Kidney glomerular epithelial cell (primary cell): ENCODE measurements at places on chromosomes 2 and 18.

GRCh38 chr2:106280224-106280623 is 86.1 kb upstream of the UXS1 start:
- DNase-seq, result no peak

GRCh38 chr2:218811382-218811781 is 20.2 kb downstream of the PRKAG3 start:
- DNase-seq, result no peak

- DNase-seq, result peak; percentile 35
Measured at GRCh38 chr2:162073888-162074631, at the start of gene DPP4. Gene DPP4, minus strand, starts transcription at chr2:162074215. Its CDS starts 234 bp downstream, at chr2:162073981.

- peak; percentile 78 for DNase-seq
Measured at GRCh38 chr18:78242806-78243205, 736.8 kb upstream of the SALL3 start.

DNA sequence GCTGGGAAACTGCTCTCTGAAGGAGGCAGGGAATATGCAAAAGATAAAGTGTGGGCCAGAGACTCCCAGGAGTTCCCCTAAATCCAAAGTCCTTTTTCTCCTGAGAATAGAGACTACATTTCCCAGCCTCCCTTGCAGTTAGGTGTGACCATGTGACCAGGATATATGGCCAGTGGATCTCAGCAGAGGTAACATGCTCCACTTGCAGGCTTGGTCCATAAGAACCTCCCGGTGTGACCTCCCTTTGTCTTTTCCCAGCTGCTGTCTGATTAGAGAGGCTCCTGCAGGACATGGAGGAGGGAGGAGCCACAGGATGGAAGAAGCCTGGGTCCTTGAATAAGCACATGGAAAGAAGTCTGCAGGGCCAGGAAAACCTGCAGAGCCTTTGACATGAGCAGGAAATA is 76.2 kb downstream of the TGFA start:
- no peak for DNase-seq

- no peak for DNase-seq
Measured at GRCh38 chr2:6418291-6418690, 447.4 kb downstream of the CMPK2 start.

DNA sequence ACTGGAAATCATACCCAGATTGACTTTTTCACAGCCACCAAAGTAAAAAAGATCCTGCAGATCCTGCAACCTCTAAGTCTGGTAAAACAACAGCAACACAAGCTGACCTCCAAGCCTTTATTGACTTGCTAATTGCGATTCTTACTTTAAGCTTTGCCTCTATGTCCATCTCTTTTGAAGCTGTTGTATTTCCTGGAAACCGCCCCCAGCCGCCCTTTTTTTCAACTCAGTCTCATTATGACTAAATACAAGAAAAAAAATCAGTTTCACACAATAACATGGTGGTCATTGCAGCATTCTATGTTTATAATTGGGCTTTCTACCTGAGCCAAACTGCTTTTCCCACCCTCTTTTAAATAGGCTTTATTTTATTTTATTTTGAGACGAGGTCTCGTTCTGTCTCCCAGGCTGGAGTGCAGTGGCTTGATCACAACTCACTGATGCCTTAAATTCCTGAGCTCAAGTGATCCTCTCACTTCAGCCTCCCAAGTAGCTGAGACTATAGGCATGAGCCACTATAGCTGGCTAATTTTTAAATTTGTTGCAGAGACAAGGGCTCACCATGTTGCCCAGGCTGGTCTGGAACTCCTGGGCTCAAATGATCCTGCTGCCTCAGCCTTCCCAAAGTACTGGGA is 76.2 kb downstream of the MOGAT1 start:
- no peak for DNase-seq

DNA sequence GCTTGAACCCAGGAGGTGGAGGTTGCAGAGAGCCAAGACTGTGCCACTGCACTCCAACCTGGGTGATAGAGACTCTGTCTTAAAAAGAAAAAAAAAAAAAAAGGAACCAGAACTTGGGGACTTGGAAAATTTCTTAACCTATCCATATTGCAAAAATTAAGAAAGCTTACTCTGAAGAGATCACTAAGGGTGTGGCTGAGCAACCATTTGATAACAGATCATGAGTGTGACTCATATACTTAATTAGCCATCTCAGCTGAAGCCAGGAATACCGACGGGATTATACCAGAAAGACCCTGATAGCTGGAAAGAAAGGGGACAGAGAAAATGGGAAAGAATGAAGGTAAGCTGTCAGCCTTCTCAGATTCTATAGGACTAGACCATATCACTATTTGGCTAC is 7.1 kb upstream of the ADD2 start:
- no peak for DNase-seq

DNA sequence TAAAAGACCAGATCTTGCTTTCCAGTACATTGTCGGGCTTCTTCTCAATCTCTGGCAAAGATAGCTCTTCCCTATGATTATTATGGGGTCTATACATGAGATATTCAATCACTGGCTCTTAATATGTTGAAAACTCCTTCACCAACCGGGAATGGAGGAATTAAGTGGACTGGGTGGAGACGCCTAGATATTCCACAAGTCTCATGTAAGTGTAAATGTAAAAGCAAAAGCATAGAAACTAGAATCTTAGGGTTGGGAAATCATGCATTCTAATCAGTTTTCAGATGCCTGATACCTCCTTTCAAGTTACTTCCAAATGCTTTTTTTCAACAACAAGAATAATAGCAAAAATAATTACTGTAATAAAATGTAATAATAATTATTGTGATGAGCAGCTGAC is 38.0 kb downstream of the DPP4 start:
- DNase-seq, result no peak

DNA sequence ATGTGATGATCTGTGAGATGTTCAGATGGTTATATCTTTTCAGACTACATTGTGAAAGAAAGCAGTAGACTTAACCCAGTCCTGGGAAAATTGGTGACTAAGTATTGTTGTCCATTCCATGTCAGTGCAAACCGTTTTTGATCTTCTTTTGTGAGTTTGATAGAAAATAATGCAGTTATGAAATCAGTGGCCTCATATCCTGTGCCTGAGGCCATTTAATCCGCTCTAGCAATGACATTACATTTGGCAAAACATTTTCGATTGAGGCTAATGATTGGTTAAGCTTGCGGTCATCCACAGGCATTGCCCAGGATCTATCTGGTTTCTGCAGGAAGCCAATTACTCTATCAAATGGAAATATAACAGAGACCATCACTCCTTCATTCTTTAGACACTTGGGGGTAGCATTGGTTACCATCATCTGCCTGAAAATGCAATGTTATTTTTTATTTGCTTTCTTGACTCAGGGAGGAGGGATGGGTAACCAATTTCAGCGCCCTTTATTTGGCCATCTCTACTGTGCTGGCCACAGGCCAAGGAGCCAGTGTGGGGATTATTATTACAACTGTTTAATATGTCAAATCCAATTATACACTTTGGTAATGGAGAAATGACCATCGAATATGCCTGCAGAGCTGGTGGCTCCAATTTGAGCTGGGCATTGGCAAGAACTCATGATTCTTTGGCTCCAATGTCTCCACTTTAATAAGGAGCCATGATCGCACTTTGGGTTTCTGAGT is 33.6 kb downstream of the TRIB2 start:
- DNase-seq, result no peak

GRCh38 chr2:130930740-130931659 is 94.3 kb downstream of the ARHGEF4 start:
- DNase-seq, result no peak

DNA sequence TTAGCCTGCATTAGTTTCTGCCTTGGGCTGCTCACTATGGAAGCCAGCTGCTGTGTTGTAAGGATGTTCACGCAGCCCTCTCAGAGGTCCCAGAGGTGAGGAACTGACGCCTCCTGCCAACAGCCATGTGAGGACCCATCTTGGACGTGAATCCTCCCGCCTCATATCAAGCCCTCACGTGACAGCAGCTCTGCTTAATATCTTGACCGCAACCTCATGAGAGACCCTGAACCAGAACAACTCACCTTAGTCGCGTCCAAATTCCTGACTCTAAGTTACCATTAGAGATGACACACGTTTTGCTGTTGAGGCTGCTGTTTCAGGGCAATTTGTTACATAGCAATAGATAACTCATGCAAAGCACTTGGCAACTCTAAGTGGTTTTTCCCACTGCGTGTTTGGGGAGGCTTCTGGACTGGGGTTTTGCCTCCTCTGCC is 97.7 kb downstream of the TMEM17 start:
- DNase-seq, result no peak

- no peak for DNase-seq
Measured at GRCh38 chr18:12330766-12331165, 22.7 kb downstream of the TUBB6 start.

- DNase-seq, result peak; percentile 65
Measured at GRCh38 chr2:14635391-14635871, 2.9 kb downstream of the LRATD1 start.

DNA sequence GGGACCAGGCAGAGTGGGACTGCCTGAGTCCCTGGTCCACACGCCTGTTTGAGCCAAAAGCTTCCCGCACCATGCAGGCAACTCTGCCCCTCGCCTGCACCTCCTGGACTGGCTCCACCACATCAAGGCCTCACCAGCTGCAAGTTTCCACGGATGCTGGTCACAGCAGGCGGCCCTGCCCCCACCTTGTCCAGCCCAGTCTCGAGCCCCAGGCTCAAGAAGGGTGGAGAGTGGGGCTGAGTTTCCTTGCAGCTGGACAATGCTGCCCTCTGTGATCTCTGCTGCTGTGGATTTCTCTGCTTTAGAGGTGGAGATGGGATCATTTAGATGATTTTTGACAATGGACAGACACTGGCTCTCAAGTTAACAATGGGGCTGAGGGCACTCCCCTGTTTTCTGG is 74.9 kb downstream of the MTCL1 start:
- DNase-seq, result no peak

DNA sequence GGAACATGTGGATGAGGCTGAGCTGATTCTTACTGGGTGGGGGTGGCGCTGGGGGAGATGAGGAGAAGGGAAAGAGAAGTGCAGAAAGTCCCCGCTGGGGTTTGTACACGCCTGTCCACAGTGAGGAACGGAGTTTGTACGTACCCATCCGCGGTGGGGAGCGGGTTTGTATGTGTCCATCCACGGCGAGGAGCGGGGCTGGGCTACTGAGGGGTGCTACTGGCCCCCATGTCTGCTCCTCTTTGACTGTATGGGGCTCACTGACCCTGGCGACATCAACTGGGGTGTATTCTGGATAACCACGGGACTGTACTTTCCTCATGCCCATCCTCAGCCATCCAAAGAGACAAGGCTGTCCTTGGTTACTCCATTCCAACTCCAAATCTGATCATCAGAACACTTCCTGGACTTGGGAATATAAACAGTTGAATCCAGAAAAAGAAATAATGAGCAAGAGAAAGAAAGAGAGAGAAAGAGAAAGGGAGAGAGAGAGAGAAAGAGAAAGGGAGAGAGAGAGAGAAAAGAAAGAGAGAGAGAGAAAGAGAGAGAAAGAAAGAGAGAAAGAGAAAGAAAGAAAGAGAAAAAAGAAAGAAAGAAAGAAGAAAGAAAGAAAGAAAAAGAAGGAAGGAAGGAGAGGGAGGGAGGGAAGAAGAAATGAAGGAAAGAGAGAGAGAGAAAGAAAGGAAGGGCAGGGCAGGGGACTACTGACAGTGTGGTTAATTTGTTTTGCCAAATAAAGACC is 21.0 kb downstream of the MAL start:
- no peak for DNase-seq

DNA sequence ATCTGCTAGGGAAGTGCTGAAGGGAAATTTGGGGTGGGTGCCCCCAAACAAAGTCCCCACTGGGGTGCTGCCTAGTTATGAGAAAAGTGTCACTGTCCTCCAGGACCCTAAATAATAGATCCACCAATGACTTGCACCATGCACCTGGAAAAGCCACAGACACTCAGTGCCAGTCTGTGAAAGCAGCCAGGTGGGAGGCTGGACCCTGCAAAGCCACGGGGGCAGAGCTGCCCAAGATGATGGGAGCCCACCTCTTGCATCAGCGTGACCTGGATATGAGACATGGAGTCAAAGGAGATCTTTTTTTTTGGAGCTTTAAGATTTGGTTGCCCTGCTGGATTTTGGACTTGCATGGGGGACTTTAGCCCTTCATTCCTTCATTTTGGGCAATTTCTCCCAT is 431.6 kb downstream of the ERBB4 start:
- no peak for DNase-seq

- peak; percentile 60 for DNase-seq
Measured at GRCh38 chr2:197803033-197803444, 1.4 kb upstream of the PLCL1 start.

GRCh38 chr2:221610675-221611074 is 38.6 kb upstream of the EPHA4 start:
- no peak for DNase-seq

- DNase-seq, result peak; percentile 97
Measured at GRCh38 chr2:25078170-25079049, 36.5 kb downstream of the EFR3B start.

GRCh38 chr2:46873604-46874068 is 42.0 kb downstream of the MCFD2 start:
- DNase-seq, result peak; percentile 75

DNA sequence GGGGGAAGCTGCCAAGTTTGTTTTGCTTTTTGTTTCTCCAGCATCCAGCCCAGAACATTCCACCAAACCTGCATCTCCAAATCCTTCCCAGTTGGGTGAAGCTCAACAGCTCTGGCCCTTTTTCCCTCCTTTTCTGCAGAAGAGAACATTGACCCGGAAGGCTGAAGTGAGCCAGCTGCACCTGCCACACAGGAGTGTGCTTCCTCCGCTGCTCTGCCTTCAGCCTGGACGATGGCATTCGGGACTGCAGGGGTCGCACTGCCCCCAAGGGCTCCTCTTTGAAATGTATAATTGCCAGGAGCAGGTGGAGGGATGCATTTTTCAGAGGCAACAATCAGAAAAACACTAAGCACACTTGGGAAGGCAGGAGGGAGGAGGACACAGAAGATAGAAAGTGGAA is 41.8 kb downstream of the ST8SIA5 start:
- DNase-seq, result no peak

- no peak for DNase-seq
Measured at GRCh38 chr18:48419277-48420022, 10.3 kb upstream of the ZBTB7C start.

GRCh38 chr18:36366994-36367839 is 69.7 kb downstream of the FHOD3 start:
- DNase-seq, result no peak
